ENCODE measurements at places on chromosomes 6 and 20.

DNA sequence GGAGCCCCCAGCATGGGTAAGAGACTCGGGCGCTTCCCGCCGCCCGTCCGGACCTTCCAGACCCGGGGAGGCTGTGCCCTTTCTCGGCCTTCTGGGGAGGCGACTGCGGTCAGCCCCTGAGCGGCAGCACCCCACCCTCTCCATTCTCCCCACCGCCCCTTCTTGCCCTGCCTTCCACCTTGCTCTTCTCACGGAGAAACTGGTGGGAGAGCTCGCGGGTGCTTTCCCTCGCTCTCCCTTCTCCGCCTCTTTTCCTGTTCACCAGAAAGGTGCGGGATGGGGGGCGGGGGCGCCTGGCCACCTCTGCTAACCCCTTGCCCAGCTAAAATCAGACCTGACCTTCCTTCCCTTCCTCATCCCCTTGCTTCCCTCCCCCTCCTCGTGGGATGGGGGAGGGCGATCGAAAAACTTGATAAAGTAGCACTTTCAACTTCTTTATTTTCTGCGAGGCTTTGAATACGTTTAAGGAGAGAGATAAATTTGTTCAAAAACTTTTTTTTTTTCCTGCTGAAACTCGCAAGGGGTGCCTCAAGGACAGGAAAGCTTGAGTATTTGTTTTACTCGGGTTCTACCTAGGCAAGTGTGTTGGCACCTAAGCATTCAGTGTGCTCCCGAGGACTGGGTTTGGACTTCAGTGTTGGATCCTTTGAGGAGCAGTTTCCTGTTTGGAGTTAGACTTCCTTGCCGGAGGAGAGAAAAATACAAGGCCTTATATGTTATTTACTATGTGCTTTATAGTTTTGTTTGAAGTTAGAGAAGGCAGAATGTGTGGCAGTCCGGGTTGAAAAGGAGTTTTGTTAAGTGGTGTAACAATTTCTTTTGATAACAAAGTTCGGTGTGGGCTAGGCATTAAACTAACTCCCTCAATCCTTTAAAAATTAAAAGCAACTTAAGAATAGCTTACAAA is 897 bp downstream of the CD2AP start:
- DNase-seq, result no peak

- peak; percentile 35 for DNase-seq
Observed at GRCh38 chr6:25490018-25490801, 161.8 kb upstream of the SCGN start.

DNA sequence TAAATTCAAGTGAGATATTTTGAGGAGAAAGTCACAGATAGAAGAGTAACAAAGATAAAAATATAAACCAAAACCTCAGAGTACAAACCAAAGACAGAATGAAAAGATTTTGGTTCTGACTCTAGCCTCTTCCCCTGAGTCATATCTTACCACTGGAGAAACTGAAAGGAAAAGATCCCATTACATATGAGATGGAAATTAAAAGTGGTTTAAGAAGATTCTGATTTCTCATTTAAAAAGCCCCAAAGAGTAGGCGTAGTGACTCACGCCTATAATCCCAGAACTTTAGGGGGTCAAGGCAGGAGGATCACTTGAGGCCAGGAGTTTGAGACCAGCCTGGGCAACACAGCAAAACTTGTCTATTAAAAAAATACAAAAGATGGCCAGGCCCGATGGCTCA is 30.6 kb downstream of the SPINT4 start:
- no peak for DNase-seq

- DNase-seq, result no peak
Observed at GRCh38 chr6:132275066-132275970, 126.0 kb downstream of the MOXD1 start.

GRCh38 chr6:130147111-130147510 is 75.6 kb downstream of the SAMD3 start:
- DNase-seq, result no peak

- no peak for DNase-seq
Observed at GRCh38 chr20:53413186-53413631, 180.4 kb downstream of the ZNF217 start.

DNA sequence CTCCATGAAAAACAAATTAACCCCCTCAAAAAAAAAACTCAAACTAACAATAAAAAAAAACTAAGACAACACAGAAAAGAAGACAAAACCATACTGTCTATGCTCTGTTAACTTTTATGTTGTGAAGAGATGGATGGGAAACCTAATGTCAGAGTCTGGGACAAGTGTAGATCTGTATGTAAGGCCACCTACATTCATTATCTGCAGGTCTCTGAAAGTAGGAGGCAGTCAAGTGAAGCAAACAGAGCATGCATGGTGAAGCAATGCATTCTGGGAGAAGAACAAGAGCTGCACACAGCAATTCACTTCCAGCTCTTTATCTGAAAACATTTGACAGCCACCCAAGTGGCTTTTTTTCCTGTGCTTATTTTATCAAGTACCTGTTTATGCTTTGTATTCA is 452.0 kb downstream of the EPHA7 start:
- DNase-seq, result no peak

- no peak for DNase-seq
Observed at GRCh38 chr20:8346700-8347270, 214.7 kb downstream of the PLCB1 start.

GRCh38 chr6:2182251-2182650 is 63.2 kb downstream of the GMDS start:
- DNase-seq, result no peak

DNA sequence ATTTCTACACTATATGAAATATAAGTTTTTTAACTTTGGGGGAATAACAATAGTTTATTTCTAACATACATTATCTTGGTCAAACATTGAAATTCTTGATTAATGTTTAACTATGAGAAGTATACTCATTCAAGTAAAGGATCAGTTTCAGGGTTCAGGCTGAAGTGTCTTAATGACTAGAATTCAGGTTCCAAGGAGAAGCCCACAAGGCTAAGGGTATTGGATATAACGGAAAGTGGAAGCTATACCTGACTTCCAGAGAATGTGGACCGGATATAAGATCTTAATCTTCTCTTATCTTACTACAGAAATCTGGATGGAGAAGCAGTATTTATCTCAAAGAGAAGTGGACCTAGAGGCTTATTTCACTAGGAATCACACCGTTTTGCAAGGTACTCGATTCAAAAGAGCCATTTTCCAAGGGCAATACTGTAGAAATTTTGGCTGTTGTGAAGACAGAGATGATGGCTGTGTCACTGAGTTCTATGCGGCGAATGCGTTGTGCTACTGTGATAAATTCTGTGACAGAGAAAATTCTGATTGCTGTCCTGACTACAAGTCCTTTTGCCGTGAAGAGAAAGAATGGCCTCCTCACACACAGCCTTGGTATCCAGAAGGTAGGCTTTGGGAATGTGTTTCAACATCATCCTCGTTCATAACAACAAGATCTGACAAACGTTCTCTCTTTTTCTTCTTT is at the start of gene TINAG:
TSS of gene TINAG (plus strand) at position 153 of the 697 bp plus-strand sequence. CDS start at position 263, 110 bp downstream.
- no peak for DNase-seq

DNA sequence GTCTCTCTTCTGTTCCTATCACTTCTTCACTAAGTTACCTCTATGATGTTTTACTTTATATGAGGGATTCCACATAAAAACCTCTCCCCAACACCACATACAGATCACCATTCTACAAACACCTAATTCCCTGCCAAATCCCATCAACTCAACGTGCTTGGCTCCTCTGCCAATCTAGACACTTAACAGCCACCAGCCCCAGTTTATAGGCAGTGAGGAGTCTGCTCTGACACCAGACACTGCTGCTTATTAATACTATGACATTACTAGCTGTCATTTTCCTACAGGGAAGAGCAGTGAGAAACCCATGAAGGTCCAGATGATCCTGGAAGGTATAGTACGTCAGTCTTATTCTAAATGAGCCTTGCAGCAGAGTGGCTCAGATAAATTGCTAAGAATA is 104.3 kb downstream of the CHD6 start:
- no peak for DNase-seq

DNA sequence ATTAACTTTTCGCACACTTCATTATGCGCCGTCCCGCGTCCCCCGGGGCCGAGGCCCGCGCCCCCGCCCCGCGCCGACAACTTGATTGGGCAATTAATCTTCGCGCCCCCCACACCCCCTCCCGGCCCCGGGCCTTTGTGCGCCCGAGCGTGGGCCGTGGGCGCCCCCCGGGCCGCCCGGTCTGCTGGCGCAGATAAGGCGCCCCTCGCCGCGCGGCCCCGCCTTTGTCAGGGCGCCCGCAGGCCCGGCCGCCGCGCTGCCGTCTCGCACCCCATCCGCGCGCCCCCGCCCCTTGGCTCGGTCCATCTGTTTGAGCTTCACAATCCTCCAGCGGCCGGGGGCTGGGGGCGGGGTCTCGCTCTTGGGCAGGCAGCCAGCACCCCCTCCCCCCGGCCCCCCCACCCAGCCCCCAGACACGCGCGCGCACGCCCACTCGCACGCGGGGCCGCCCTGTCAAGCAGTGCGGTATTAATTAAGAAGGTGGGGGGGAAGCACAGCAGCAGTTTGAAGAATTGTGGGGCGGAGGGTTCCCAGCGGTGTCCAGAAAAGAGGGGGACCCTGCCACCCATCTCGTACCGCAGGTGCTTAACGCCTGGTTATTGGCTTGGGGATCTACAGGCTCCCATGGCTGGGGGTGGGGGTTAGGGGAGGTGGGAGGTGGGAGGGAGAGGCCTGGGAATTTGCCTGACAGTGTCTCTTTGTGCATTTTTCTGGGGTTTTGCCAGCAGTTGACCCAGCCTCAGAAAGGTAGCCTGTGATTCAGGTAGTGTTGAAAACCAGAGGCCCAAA is 34.6 kb upstream of the SCRT2 start:
- DNase-seq, result no peak

GRCh38 chr6:25112322-25112773 is 166.8 kb upstream of the CARMIL1 start:
- no peak for DNase-seq

GRCh38 chr6:98777762-98778161 is 56.6 kb upstream of the POU3F2 start:
- DNase-seq, result no peak

DNA sequence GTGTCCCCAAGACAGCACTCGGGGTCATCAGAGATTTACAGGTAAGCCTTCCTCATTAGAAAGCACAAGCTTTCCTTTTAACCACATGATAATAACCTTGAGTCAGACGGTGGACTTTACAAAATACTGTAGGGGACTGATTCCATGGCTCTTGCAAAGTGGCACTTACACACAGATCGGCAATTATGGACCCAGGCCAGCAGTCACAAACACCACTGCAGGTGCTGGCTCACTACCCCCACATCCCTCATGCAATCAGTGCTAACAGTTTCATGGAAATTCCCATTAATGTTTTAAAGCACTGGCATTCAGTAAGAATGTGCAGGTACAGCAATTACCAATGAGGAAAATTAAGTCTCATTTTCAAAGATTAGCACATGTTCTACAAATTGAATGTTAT is 516.5 kb downstream of the PRKN start:
- DNase-seq, result no peak

GRCh38 chr20:19820555-19821211 is 62.6 kb downstream of the RIN2 start:
- no peak for DNase-seq

DNA sequence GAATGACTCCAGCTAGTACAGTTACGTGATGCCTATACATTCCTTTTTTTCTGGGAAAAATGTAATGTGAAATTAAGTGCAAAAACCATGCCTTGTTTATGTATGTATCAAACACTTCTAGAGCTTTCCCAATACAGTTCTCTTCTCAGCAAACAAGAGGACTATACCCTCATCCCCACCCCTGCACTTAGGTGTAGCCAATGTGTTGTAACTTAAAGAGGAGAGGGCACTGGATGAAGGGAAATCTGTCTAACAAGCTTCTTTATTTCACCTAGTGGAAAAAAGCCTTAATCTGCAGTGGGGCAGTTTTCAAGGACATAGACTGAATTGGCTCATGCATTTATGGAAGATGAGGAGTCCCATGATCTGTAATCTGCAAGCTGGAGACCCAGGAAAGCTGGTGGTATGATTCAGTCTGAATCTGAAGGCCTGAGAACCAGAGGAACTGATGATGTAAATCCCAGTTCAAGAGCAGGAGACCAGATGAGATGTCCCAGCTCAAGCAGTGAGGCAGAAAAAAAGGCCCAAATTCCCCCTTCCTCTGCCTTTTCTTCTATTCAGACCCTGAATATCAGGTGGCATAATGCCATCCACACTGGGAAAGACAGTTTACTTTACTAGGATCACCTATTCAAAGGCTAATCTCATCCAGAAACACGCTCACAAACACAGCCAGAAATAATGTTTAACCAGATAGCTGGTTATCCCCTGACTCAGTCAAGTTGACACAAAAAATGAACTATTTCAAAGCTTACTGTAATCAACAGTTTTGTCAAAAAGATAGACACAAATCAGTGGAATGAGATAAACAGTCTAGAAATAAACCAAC is 25.8 kb upstream of the SLC17A3 start:
- DNase-seq, result no peak

DNA sequence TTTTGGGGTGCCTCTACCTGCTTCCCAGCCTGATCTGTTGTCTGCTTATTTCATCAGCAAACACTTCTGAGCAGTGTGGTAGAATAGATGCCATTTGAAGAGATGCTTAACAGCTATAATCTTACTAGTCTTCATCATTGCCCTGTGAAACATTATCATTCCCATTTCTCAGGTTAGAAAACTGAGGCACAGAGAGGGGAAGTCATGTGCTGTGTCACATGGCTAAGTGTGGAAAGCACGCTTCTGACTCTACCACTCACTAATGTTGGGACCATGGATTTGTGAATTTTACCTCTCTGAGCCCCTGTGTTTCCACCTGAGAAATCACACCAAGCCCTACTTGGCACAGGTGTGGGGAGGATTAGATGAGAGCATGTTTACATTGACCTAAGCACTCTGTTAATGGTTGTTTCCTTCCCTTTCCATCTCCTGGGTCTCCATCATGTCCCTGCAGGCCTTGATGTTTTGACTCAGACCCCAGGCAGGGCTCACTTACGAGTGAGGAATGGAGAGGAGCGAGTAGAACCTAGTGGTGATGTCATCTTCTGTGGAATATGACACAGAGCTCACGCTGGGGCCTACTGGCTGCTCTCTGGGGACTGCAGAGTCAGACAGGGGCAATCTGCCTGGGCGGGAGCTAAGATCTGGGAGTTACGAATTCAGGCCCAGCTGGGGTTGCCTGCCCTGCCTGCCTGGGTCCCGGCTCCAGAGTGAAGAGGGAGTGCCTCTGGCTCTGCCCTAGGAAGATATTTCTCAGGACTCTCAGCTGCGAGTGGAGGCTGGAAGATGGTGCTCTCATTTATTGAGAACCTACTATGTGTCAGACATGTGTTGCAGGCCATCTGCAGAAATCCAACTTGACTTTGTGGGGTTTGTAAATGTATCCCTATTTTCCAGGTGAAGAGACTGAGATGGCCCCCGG is 64.3 kb downstream of the CDH22 start:
- no peak for DNase-seq

DNA sequence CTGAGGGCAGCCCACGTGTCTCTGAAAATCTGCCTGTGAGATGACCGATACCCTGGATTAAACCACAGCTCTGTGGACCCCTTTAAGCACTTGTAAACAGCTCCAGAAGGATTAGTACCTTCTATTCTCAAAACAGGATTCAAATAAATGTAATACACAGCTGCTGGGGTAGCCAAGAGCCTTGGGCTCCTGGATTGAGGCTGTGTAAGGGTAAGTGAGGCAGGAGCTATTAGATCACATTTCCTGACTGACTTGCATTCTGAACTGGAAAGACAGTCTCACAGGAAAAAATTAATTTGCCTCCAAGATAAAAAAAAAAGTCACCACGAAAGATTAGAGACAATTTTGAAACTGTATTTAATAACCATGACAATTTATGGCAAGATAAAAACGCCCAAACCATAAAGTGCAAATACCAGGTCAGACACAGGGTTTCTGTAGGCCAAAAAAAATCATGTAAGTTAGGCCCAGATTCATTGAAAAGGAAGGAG is 78.0 kb downstream of the TRMT11 start:
- DNase-seq, result no peak

Data from stimulated activated CD8-positive, alpha-beta memory T cell treated with anti-CD3 and anti-CD28 coated beads, Interleukin-4, amount 100 ng/mL, for 1 hour (primary cell).